ENCODE measurements at places on chromosomes 6 and 20.

- DNase-seq = no peak
Measured at GRCh38 chr6:136166815-136167214, 83.3 kb downstream of the MTFR2 start.

DNA sequence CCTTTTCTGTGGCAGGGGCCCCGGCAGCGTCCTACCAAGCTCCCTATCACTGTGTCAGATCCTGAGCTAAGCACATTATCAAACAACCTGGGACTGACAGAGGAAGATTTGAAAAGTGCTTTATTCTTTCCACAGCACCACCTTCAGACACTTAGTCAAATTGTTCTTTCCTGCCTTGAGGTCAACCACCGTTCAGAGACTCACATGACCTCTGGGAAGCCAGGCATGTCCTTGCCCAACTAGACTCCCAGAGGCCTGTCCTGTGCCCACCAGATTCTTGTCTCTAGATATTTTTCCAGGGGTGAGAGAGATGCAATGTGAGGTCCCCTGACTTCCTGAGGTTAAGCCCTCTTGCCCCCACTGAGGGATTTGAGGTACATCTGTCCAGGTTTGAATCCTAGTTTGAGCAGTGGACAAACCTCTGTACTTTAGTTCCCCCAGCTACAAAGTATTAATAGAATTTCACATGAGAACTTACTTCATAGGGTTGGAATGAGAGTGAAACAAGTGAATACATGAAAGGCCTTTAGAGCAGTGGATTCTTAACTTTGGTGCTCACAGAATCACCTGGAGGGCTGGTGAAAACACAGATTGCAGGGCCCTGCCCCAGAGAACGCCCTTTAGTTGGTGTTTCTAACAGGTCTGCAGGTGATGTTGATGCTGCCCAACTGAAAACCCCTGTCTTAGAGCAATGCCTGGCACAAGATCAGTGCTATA lies 179.8 kb downstream of the CLIC5 start:
- no peak for DNase-seq

DNA sequence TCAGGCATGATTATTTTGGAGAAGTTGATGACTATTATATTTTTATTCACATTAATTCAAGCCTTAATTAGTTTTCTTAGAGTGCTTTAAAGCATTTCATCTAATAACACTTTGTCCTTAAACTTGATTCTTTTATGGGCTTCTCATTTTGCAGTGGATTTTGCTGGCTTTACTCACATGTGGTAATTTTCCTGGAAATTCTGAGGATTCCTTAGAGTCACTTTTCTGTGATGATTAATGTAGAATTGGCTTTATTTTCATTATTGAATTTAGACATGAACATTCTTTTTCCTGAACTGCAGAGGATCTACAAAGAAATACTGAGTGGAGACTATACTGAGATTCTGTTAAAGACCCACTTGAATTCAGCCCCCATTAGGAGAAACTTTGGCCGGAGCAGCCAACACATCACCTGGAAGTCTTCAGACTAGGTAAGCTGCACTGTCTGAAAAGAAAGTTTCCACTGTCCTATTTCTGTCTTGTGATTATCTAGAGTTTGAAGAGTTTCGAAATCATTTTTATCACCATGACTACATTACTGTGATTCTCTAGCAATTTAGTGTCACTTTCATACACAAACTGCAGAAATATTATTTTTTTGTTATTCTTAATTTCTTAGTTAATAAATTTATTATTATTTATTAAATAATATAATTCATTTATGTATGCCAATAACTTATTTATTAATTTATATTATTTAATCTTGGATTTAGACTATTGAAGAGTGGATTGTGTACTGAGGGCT lies 1.9 kb downstream of the RFPL4B start:
- no peak for DNase-seq

DNA sequence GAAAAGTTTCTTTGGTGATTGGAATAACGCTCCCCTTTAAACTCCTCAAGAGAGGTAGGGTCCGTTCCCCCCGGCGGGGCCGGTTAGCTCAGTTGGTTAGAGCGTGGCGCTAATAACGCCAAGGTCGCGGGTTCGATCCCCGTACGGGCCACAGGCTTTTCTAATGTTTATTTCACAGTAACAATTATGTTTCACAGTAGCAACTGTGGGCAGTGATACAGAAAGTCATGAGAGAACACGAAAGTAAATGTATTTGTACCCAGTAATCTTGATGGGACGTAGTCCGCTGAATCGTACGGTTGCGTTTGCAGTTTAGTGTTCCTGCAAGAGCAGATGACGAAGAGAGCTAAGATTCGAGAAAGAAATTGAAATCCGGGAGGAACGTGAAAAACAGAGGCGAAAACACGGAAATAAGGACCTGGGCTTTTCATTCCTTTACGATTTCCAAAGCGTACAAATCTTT lies 505.5 kb downstream of the PRIM2 start:
- DNase-seq = no peak

DNA sequence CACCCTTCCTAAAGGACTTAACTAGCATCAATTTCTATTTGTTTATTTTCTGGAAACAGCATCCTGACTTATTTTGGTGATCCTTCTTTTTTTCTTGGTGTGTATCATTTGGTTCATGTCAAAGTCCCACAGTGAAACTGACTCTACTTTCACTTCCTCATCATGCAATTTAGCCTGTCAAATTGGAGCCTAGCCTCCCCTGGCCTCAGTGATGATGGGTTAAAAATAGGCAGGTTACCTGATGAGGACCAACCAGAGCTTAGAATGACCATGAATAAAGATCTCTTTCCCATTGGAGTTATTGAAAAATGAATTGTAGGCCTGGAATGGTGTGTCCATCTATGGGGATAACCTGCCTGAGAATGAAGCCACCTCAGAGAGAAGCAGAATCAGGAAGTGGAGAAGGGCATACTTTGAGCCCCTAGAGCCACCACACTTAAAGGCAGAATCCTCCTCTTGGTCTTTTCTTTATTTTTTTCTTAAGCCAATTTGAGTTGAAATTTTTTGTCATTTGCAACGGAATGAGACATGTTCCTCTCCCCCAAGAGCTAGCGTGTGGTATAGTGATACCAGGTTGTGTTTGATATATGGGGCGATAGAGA lies 105.6 kb downstream of the BTBD3 start:
- no peak for DNase-seq

DNA sequence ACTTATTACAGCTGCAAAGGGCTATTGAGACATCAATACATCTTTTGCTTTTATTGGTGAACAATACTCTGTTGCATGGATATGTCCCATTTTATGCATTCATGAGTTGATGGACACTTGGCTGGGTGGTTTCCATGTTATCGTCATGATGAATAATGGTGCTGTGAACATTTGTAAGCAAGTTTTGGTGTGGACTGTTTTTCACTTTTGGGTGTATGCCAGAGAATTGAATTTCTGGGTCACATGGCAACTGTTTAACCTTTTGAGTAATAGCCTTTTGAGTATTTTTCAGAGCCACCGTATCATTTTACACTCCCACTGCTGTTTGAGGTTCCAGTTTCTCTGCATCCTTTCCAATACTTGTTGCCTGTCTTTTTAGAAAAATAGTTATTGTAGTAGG lies 107.0 kb downstream of the JARID2 start:
- no peak for DNase-seq

DNA sequence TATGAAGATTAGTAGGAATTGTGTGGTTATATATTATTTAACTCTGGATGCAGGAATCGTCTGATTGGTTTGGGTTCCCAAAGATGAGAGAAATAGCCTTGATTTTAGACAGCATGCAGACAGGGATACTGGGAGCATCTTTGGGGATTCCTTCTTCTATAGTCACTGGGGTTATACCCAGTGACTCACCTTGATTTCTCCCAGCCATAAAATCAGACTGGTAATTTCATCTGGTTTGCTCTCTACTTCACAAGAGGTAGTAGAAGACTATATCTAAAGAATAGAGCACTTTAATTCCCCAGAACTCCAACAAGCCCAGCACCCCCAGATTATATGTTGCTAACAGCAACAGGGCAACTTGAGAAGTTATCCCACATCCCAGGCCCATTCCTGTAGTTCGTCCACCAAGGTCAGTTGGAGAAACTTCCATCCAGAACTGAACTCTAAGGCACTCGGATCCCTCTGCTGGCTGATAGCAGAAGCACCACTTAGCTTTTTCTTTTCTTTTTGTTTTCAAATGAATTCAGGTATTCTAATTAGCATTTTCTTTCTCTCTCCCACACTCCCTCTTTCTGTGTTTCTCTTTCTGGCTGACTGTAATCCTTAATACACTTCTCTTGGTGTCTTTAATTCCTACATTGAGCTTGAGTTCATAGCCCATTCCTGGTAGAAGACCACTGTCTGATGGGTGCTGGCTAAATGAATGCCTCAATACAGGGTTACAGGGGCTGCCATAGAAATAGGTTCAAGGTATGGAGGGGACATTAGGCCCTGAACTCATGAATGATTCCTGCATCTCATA lies 20.4 kb upstream of the EFHC1 start:
- DNase-seq = no peak

GRCh38 chr6:138264372-138264880 lies 46.1 kb upstream of the PBOV1 start:
- DNase-seq = no peak

DNA sequence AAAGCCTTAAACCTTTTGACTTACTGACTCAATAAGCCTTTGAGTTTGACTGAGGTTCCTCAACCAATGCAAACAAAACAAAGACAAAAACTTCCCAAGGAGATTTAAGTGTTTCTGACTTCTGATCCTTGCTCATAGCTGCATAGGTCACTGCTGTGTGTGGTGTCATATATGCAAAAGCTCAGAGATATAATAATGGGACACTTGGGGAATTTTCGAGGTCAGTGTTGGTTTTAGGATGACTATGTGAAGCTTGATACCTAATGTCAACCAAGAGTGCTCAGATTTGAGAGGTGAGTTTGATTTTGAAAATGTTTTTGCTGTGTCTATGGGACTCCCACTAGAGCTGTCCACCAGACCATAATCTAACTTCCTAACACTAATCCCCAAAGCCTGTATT lies 26.2 kb downstream of the ZKSCAN8 start:
- DNase-seq = no peak

DNA sequence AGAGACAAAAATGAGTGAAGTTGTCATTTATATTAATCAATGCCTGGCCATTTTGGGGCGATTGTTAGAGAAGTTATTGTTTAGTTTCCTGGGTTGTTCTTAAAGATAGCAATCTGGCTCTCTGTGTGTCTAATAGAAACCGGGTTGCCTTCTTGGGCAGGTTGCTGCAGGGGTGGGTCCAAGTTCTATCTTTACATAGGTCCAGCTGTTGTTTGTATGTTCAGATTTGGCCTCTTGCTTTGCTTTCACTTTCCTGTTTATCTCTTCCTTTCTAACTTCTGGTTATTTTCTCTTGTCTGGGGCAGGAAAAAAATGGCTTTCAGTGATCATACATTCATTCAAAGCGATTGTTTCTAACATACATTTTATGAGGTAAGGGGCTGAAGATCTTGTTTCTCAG lies 128.4 kb upstream of the NOX3 start:
- no peak for DNase-seq

- no peak for DNase-seq
Measured at GRCh38 chr20:56443654-56444540, 24.5 kb upstream of the RTF2 start.

GRCh38 chr6:107079429-107079828 lies 35.9 kb downstream of the BEND3 start:
- no peak for DNase-seq

DNA sequence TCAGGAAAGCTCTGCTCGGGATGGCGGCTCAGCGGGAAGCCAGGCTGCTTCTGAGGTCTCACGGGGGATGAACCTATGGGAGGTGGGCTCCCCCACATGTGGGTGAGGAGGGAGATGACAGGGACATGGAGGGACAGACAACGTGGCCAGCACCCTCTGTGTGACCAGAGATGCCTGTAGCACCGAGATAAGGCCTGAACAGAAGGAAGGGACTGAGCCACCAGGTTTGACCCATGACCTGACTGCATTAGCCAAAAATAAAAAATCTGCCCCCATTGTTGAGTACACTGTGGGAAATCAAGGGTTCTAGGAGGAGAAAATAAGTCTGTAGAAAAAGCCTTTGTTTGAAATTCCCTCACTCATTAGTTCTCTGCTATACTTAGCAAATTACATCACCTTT lies 105.7 kb downstream of the RNASET2 start:
- DNase-seq = no peak

- no peak for DNase-seq
Measured at GRCh38 chr6:168605964-168606363, 165.0 kb downstream of the SMOC2 start.
